ENCODE measurements at places on chromosomes 11 and 22.
A peak's percentile ranks its signal among the peaks of the same experiment; 100 is the strongest.

DNA sequence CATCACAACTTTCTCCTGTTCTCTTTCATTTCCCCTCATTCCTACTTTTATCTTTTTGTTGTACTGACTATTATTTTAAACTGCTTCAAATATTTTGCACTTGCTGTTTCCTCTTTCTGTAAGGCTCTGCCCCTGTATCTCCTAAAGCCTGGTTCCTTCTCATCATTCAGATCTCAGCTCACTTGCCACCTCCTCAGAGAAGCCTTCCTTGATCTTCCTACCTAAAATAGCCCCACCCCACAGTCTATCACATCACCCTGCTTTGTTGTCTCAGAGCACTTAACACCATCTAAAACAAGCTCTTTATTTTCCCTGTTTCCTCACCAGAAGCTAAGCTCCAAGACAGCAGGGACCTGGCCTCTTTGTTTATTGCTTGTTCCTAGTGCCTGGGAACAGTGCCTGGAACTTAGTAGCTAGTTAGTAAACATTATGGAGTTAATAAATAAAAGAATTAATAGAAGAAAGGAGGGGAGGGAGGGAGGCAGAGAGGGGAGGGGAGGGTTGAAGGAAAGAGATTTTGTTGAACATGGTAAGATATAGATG is 2.5 kb upstream of the STK33 start:
- DNase-seq, result no peak

DNA sequence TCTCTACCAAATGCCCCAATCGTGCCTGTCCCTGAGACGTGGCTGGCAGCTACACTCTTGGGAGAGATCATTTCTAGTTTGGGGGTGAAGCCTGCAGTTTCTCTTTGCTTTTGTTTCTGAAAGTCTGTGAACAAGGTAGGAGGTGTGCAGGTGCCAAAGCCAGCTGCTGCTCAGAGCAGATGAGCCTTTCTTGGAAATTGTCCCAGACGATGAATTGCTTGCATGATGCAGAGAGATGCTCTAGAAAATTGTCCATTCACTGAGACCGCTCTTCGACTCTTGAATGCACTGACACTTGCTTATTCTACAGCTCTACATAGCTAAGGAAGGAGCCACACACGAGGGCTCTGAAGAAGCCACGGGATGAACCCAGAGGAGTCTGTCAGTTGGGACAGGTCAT is 225.6 kb upstream of the E2F8 start:
- DNase-seq, result peak; percentile 88

- no peak for DNase-seq
Measured at GRCh38 chr11:120068114-120068573, 69.8 kb downstream of the TRIM29 start.

DNA sequence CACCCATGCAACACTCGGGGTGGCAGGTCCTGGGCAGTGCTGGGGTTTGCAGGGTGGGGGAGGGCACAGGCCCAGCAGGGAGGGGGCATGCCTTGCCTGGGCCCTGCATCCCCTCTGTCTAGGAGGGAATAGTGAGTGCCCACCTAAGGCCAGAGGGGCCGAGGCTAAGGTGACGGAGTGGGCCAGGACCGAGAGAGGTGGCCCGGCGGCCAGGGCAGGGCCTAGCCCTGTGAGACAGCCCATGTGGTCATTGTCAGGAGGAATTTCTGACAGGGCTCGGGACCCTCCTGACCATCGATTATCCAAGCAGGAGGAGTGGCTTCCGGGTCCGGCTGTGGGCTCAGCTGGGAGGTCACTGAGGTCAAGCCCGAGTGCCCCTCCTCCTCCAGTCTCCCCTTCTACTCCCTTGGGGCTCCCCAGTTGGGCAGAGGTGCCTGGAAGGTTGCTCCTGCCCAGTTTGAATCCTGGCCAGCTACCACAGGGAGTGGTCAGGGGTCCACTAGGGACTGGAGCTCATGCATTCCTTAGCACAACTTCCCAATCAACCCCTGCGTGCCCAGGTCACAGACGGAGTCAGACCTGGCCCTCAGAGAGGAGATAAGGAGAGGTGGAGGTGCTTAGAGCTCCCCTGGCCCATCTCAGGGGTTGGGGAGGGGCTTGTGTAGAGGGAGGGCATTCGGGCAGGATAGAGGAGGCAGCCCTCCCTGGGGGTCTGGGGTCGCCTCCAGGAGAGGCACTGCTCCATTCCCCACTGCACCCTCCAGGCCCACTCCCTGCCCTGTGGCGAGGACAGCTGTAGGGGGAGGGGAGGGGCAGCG is 14.7 kb downstream of the GP1BB start:
- no peak for DNase-seq

DNA sequence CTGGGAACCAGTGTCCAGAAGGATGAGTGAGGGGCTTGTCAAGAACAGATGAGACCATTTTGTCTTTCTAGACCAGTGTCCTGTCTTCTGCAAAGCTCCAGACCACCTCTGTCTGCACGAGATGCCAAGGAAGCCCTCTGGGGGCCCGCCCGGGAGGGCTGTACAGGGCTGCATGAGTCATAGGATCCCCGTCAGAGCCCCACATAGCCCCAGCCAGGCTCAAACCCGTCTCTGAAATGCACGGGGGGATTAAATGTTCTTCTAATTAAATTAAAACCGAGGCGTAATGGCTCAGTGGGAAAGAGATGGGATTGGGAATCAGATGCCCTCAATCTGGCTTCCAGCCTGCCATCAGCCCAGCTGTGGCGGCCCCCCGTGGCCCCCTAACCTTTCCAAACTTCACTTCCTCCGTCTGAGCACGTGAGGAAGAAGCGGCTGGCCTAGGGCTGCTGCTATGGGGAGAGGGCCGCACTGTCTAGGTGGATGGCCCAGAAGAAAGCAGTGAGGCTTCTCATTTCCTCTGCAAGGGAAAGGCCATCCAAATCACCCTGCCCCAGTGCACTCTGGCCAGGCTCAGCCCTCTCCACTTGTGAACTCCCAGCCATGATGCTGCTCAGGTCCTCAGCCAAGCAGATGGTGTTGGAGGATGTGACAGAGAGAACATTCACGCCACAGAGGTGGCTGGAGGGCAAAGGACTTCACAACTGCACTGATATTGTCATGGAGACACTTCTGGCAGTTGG is 32.8 kb downstream of the KCNQ1OT1 start:
- no peak for DNase-seq

DNA sequence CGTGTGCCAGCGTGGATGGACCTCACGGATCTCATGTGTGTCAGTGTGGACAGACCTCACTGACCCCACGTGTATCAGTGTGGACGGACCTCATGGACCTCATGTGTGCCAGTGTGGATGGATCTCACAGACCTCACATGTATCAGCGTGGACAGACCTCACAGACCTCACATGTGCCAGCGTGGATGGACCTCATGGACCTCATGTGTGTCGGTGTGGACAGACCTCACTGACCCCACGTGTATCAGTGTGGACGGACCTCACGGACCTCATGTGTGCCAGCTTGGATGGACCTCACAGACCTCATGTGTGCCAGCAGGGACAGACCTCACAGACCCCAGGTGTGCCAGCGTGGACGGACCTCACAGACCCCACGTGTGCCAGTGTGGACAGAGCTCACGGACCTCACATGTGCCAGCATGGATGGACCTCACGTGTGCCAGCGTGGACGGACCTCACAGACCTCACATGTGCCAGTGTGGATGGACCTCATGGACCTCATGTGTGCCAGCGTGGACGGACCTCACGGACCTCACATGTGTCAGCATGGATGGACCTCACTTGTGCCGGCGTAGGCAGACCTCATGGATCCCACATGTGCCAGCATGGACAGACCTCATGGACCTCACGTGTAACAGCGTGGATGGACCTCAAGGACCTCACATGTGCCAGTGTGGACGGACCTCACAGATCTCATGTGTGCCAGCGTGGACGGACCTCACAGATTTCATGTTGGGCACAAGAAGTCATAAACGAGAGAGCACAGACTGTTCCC is 18.2 kb downstream of the TTLL8 start:
- DNase-seq, result no peak

- no peak for DNase-seq
Measured at GRCh38 chr22:23571486-23571885, 8.6 kb downstream of the IGLL1 start.

DNA sequence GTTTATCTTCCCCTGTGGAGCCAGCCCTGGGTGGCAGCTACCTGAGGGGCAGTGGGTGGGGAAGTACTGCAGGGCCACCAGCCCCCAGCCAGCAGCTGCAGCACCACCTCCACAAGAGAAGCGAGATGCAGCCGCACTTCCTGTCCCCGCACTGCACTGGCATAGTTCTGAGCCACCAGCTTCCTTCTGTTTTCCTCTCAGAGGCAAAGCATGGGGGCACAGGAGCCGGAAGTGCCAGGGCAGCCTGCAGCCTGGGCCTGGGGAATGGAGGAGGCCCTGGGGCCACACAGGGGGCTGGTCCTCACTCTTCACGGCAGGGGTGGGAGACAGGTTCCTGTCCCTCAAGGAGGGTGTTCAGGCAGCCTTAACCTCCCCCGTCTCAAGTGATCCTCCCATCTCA is 11.9 kb upstream of the SH3BP1 start:
- DNase-seq, result no peak

GRCh38 chr22:42258126-42258525 is 12.3 kb downstream of the TCF20 start:
- no peak for DNase-seq

- DNase-seq, result no peak
Measured at GRCh38 chr11:102749101-102749722, 24.5 kb upstream of the MMP8 start.

- DNase-seq, result no peak
Measured at GRCh38 chr11:696955-697491, 1.4 kb downstream of the TMEM80 start.

DNA sequence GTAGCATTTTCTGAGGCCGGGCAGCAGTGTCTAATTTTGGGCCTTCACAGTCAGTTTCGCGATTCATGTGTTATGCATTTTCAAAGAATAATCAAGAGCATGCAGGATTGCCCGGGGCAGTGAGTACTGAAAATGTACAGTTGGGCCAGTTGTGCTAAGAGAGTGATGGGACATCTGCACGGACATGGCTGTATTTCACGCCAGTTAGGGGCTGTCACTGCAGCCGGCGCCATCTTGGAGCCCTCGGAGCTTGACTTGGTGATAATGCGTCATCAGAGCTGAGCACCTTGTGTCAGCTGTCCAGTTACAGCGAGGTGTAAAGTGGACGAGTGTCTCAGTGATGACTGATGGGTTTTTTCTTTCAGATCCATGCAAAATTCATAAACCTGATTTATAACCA is 188.9 kb downstream of the TBC1D22A start:
- DNase-seq, result no peak

GRCh38 chr22:37599153-37599552 is 9.5 kb upstream of the GGA1 start:
- peak; percentile 20 for DNase-seq

- DNase-seq, result no peak
Measured at GRCh38 chr11:96055706-96056387, 131.9 kb upstream of the MTMR2 start.

DNA sequence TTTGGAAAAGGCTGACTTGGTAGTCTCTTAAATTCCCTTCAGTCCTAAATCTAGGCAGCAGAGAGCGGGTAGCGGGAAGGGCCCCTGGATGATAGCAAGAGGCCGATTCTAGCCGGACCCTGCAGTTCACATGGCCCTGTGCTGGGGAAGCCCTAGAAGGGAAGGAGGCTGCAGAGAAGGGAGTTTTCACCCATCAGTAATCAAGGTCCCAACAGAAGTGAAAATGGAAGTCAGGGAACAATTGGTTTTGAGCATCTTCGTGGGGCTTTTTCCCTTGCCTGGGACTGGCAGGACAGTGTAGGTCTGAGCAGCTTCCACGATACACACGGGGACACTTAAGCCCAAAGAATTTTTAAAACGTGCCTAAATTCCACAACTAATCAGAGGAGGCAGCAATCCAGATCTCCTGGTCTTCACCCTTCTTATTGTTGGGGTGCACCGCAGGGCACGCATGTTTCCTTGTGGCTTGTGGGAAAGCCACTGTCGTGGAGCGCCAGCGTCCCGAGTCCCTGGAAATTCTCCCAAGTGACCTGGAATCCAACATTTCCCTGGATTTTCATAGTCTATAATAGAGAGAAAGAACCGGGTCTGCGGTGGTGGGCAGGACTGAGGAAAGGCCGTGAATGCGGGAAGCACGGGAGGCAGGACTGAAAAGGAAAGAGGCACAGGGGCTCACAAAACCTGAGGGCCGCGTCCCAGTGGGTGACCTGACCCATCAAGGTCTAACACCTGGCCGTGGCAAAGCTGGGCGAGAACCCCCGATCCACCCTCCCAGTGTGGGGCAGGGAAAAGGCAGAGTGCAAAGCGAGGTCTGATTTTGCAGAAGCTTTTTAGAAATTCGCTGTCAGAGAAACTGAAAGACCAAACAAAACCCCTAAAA is 846 bp upstream of the OAF start:
- no peak for DNase-seq

DNA sequence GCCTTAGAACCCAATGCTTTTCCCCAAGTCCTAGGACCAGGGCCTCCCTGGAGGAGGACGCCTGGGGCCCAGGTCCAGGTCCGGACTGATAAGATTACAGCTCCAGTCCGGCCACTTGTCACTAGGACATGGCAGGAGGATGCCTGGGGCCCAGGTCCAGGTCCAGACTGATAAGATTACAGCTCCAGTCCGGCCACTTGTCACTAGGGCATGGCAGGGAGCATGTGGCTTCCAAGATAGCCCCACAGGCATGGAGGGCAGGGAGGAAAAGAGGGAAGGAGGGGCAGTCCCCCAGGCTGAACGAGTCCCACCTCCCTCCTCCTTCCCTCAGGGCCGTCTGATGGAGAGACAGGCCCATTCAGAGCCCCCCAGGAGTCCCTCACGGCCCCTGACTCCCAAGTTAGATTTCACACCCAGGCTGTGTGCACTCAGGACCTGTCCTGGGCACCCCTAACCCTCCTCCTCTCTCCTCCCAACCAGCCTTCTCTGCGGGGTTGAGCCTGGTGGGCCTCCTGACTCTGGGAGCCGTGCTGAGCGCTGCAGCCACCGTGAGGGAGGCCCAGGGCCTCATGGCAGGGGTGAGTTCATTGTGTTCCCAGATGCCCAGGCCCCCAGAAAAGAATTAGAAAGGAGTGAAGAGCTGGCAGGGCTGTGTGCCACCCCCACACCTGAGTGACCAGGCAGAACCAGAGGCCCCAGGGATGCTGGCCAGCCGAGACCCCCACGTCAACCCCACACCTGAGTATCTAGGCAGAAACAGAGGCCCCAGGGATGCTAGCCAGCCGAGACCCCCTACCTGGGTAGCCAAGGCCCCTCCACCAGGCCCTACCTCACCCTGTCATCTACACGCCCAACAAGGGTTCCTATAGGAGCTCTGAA is 2.1 kb downstream of the TSPAN32 start:
- no peak for DNase-seq

DNA sequence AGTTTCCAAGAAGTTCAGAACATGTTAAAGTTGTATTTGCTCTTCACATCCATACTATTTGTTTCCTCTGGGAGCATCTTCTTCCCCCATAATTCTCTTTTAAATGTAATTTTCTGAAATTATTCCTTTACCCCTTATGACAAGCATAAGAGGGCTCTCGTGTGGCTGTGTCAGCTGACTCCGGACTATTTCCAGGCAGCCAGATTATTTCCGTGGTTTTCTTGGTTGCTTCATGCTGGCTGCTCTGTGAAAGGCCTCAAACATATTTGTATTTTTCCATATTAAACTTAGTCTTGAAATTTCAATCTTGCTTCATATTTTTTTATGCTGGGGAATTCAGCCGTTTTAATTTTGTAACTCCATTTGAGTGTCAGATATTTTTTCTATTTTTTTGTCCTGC is 2.8 kb upstream of the MMP1 start:
- DNase-seq, result no peak

All from NCI-H1105 treated with DMSO at 0.1 percent for 48 hours (cell line).